ENCODE measurements at places on chromosomes 1 and 21. TPM values are rescaled to one million over a fixed set of nuclear protein-coding genes. Genes with fewer than 3 reads are reported as not detected.

Gene LRRC53
- not detected for total RNA-seq

Gene USF1
- total RNA-seq, result 83.1 TPM

Gene AQP10
- total RNA-seq, result 0.12 TPM

Gene RGSL1
- total RNA-seq, result not detected

Gene CLDN17
- total RNA-seq, result not detected

Gene HAO2
- total RNA-seq, result not detected

Gene SMPDL3B
- 0.12 TPM for total RNA-seq

Gene RIMKLA
- not detected for total RNA-seq

Gene GATAD2B
- 2.6 TPM for total RNA-seq
